Mononuclear cell (primary cell): ENCODE measurements at places on chromosomes 2 and 18. TPM values are rescaled to one million over a fixed set of nuclear protein-coding genes. Genes with fewer than 3 reads are reported as not detected.

WDR54 gene
- total RNA-seq, result 9.3 TPM

ABHD1 gene
- 0.10 TPM for total RNA-seq

CHST9 gene
- 0.10 TPM for total RNA-seq

FBXO11 gene
- total RNA-seq, result 121 TPM

CCDC74B gene
- total RNA-seq, result 0.10 TPM

ZNF385B gene
- total RNA-seq, result not detected

LRATD1 gene
- under 0.01 TPM for total RNA-seq

CIB4 gene
- total RNA-seq, result not detected
